ENCODE measurements at places on chromosomes 7 and 10.

DNA sequence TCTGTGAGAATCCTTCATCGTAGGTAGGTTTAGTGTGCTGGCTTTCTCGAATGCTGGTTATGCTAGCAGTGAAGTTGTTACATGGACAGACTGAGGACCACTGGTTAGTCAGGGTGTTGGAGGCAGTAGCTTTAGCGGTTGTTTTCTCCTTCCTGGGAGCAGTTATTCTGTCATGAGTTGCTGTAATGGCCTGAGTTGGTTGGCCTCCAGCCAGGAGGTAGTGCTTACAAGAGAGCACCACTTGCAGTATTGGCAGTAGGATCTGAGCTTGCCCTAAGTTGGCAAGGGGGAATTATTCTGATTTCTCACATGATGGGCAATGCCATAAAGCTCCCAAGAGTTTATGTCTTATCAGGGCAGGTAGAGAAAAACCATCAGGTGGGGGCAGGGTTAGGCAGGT, 58.0 kb downstream of the IPMK start:
- DNase-seq, result no peak

DNA sequence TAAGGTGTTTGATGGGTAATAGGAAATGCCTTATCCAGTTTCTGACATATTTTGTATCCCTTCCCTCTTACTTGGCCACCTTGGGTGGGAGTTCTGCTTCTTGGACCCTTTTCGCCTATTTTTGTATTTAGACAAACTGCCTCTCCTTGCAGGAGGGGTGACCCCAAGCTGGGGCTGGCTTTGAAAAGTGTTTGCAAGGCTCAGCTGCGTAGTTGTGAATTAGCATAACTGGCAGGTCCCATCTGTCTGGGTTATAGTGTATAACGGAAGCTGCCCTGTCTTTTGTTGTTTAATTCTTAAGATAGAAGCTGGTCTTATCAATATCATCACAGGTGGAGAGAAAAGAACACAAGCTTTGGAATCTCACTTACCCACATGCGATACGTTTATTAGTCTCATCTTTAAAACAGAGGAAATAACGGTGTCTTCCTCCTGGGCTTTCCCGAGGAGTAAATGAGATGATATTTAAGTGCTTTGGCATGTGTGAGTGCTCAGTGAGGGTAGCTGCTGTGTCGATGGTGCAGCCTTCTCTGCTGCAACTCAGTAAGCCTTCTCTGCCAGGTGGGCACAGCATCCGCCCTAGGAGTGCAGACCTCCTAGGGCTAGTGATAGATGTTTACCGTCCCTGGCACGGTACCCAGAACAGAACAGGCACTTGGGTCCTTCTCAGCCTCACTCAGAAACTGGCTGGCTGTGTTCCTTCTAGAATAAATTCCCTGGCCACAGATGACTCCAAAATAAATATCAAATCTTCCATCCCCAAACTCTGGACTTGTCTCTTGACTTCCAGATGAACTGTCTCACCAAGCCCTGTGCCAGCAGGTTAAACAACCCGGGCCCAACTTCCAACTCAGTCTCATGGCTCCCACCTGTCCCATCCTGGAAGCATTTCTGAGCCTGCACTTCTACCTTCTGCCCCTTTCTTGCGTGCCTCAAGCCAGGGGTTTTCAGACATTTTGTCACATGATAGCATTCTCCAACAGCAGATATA, 227.3 kb downstream of the GFRA1 start:
- DNase-seq, result no peak

DNA sequence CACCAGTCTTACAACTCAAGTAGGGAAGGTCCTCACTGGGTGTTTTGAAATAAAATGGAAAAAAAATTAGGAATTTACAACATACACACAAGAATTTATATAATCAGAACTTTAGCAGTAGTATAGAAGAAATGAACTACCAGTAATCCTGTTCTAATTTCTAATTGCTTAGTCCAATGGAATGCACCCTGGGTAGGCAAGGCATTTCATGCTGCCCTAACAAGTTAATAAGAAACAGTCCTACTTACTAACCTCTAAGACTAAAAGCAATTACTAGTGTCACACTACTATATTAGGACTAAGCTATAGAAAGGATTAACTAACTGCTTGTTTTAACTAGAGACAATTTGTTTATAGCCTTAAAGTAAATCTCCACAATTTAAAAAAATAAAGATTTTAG, 158.1 kb downstream of the BTAF1 start:
- DNase-seq, result no peak

- DNase-seq, result no peak
Measured at GRCh38 chr7:135774284-135774683, 25.7 kb upstream of the FAM180A start.

DNA sequence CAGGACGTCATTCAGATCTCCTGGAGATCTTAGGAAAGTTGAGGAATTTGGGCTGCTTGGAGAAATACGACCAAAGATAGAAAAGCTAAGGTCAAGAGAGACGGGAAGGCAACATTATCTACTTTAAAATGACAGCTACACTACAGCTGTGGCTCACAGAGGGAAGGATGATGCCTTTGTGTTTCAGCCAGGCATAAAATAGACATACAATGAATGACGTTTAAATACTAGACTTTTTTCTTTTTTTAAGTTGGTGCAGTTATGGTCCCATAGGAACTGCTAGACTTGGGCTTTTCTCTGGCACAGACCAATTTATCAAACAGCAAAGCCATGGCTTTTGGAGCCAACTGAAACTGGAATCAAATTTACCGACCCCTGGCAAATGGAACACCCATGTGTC, 164.8 kb downstream of the MAGI2 start:
- DNase-seq, result no peak

DNA sequence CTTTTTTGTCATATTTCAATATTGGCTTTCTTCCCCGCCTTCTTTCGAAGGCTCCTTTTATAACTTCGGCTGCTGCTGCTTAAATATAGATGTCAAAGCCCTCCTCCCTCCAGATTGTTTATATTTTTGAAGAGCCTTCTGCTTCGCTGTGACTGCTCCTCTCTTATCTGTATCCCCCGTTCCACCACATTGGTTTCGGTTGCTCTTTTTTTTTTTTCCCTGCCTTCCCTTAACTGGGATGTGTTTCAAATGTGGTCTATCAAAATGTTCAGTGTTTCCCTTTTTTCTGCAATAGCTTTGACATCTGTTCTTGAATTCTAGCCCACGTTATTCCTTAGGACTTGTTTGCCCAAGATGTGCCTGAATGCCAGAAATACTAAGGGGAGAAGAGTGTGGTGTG, 96.4 kb downstream of the CUX1 start:
- no peak for DNase-seq

DNA sequence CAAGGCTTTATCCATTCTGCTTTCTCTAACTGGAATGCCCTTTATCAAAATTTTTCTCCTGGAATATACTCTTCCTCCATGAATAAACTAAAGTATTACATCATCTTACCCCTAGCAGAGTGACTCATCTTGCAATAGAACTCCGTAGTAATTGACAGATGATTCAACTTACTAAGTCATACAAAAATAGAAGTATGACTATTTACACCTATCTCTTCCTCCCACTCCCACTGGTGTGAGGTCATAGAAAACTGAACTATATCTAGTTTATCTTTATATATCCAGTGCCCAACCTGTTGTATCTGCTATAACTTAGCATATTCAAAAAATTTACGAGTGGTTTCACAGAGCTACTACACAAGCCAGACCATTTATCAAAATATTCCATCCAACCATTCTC, 26.1 kb downstream of the ABCB1 start:
- DNase-seq, result peak; percentile 16

DNA sequence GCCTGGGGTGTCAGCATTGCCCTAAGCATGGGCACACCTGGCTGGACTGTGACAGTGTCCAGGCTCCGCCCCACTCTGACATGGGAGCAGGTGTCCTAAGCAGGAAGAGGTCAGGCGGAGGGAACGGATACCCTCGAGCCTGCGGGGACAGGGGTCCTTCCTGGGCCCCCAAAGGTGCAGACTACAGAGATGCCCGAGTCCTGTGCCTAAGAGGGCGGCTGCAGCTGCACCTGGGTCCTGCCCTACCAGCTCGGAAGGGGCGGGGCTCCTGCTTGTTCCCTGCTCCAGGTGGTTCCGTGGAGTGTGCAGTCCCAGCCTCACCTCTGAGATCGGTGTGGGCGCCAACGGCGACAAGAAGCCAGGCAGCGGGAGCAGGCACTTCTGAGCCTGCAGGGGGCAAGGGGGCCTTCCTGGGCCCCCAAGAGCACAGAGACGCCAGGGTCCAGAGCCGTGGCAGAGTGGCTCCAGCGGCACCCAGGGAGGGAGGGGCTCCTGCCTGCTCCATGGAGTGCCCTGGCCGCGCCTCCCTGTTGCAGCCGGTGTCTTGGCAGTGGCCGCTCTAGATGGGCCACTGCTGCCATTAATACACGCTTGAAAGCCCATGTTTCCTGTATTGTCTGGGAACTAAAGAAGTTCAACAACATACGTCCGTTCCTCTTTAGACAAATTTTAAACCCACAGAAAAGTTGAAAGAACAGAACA, 64.5 kb upstream of the CACNA2D1 start:
- no peak for DNase-seq

DNA sequence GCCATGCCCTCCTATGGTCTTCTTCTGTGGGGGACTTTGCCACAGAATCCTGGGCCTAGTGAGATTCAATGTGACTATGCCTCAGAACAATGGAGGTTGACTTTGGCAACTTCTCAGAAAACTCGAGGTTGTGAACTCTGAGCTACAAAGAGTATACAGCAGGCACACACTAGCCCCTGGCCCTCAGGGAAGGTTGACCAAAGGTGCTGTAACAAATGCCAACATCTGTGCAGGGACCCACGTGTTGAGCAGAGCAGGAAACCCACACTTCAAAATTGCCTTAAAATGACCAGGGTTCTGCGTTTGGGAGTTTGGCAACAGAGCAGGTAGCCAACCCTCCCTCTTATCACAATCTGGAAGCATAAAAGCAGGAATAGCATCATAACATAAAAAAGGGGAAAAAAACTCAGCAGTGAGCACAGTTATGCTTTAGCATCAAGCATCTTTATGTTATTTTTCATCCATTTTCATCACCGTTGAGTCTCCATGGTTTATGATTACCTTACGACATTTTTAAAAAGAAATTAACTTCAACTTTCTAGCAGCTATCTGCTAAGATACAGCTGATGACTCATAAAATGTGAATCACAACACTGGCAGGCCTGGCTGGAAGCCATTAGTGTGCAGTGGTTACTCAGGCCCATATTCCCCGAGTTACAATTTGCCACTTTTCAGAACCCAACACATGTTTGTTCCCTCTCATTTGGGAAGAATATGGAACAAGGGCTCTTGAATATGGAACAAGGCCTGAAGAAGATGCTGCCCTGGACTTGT, 11.1 kb downstream of the PRLHR start:
- DNase-seq, result no peak

DNA sequence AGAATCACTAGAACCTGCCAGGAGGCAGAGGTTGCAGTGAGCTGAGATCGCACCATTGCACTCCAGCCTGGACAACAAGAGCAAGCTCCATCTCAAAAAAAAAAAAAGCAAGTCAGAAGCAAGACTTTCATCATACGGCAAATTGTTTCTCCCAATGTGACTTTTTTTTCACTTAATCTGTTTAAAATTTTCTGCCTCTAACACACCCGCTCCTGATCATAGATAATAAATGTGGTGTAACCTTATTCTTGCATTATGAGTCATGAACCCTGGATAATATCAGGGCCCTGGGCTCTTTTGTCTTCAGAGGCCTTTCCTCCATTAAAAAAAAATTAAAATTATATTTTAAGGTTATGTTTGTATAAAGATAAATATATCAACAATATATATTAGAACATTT, 111.4 kb upstream of the JCAD start:
- no peak for DNase-seq

DNA sequence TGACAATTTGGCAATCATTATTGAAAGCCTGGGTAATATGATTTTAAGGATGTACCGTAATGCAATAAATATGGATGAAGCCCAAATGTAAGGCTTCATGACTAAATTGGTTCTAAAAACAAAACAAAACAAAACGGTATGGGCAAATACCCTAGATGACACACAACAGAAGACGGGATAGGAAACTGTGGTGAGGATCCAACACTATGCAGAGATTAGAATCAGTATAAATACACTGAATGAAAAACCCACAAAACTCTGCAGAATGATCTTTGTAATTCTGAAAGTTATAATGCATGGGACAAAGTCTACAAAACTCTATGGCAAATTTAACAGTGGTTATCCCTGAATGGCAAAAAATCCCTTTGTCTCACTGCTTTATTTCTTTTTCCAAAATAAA, 57.6 kb downstream of the MALSU1 start:
- DNase-seq, result peak; percentile 23

GRCh38 chr10:36188080-36188453, 546.0 kb upstream of the FZD8 start:
- no peak for DNase-seq

GRCh38 chr10:58996063-58996462, 180.4 kb upstream of the PHYHIPL start:
- no peak for DNase-seq

GRCh38 chr10:95125582-95125981, 56.3 kb upstream of the CYP2C8 start:
- DNase-seq, result no peak

GRCh38 chr10:44316922-44317215, 68.0 kb downstream of the CXCL12 start:
- DNase-seq, result no peak

DNA sequence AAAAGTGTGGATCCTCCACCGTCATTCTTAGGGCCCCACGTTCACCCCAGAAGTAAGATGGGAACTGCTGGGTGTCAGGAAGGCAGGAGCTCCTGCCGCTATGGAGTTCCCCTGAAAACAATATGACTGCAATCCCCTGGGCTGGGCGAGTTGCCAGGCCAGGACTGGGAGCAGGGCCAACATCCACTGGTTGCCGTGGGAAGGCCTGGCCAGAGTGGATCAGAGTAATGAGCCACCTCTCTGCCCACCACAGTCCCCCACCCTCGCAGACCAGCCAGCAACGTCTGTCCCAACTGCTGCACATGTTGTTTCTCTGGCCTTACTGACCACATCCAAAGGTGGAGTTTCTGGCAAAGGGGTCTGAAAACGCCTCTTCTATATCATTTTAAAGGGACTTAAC, 86.6 kb downstream of the STRA8 start:
- no peak for DNase-seq

- DNase-seq, result no peak
Measured at GRCh38 chr10:132921818-132922807, 20.3 kb downstream of the CFAP46 start.

DNA sequence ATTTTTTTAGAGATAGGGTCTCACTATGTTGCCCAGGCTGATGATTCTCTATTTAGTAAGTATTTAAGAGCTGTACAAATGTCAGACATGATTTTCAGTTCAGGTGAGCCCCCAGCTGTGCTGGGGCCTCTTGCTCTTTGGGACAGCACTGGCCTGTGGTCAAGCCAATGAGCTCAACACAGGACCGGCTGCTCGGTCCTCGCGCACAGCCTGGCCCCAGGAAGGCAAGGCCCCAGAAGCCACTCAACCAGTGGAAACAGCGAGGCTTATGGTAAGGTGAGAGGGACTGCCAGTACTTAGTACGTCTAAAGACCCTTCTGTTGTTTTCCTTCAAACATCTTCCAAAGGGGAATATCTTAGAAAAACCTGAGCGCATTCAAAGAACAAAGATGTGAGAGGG, 211.8 kb downstream of the SKIDA1 start:
- DNase-seq, result no peak

DNA sequence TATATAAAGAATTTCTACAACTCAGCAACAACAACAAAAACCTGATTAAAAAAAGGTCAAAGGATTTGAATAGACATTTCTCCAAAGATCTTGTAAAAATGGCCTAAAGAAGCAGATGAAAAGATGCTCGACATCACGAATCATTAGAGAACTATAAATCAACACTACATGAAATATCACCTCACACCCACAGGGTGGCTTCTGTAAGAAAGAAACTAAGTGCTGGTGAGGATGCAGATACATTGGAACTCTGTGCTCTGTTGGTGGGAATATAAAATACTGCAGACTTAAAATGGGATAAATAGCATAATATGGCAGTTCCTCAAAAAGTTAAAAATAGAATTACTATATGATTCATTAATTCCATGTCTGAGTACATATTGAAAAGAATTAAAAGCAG, 38.3 kb upstream of the CDCA7L start:
- no peak for DNase-seq
